ENCODE measurements at places on chromosomes 4 and X.

DNA sequence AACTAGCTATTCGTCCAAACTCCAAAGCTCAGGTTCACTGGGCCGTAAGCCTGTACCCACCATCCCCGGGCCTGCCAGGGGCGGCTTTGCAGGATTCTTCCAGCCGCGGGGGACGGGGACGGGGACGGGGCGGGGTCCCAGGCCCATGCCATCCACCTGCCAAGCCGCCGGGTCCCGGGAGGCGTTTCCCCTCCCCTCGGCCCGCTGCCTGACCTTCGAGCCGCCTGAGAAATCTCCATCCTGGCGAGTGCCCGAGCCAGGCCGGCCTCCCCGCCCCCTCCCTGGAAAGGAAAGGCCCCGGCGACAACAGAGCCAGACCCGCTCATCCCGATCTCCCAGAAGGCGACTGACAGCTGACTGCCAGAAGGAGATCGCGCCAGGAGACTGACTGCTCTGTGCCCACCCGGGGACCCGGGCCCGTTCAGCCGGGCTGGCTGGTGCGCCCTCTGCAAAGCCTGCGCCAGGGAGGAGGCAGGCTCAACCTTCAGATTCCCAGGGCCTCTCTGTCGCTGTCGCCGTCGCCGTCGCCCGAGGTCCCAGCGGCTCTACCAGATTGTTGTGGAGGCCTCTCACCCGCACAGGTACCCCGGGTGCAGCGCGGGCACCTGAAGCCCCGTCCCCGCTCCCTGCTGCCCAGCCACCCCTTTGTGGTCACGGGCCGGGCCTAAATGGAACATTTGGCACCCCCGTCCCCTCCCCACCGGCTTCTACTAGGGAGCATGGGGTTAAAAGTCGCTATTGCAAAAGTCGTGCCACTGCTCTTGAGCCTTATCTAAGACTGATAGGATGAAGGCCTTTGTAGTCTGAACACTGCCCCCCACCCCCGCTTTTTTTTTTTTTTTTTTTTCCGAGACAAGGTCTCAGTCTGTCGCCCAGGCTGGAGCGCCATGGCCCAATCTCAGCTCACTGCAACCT lies at the start of gene RGN:
Gene RGN, plus strand, starts transcription at position 315 of the 915 bp plus-strand sequence. CDS start 2,702 bp downstream, outside the sequence.
- peak; percentile 33 for DNase-seq

- DNase-seq: no peak
Measured at GRCh38 chr4:39543034-39543433, 15.8 kb upstream of the UGDH start.

DNA sequence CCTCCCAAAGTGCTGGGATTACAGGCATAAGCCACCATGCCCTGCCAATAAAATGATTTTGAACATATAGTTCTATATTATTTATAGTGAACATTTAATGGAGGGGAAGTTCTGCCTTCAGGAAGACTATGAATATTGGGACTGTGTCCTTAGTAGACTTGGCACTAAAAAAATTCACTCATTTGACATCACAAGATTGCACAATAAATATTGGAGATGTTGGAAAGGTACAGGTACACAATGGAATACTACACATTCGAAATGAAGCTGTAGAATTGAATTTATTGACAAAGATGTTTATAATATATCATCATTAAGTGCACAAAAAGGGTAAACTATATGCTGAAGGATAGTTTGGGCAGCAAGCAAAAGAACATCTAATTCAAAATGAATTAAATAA lies 13.0 kb upstream of the TMPRSS11E start:
- DNase-seq: no peak

DNA sequence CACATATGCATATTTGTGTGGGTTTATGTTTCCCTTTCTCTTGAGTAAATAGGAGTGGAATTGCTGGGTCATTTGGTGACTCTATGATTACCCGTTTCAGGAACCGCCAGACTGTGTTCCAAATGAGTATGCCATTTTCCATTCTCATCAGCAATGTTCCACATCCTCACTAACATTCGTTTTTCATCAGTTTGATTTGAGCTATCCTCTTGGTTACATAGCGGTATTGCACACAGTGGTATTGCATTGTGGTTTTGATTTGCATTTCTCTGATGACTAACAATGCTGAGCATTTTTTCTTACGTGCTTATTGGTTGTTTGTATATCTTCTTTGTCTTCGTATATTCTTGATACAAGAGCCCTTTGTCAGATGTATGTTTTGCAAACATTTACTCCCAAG lies 218.0 kb upstream of the AMOT start:
- no peak for DNase-seq

- DNase-seq: no peak
Measured at GRCh38 chr4:38958453-38959190, 73.6 kb downstream of the TMEM156 start.

DNA sequence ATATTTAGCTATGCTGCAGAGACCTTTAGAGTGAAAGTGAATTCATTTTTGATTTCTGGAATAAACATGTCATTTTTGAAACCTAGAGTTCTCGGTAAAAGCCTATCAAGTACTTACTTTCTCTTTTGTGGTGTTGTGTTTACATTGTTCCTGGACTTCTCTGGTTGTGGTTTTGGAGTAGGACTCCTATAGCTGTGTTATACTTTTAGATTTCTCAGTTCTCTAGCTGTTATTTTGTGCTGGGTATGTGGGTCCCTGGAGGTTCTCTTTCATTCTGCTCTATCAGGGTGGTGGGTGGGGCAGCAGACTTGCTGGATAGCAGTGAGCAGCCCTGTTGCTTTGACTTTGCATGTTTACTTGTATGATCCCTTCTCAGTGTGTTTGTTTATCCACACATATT lies 25.6 kb upstream of the MSMO1 start:
- DNase-seq: no peak

DNA sequence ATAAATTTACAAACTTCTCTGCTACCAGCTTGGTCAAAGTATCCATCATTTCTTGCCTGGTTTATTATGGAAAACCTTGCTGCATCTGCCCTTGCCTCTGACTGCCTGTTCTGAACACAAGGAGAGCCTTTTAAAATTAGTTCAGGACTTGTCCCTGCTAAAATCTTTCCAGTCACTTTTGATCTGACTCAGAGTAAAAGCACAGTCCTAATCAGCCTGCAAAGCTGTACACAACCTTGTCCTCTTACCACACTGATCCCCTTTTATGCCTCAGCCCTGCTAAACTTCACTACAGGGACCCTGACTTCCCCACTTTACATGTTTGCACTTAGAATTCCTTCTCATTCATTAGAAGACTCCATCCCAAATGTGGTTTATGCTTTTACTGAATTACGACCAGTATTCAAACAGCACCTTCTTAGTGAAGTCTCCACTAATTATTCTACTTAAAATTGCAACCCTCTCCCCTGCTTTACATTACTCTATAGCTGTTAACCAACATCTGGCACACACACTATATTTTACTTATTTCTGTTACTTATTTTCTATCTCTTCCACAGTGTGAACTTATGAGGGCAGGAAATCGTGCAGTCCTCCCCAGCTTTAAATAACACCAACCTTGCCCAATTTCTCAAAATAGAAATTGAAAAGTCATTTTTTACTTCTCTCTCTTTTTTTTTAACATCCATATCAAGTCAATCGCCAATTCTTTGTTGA lies 6.3 kb downstream of the GABRA4 start:
- no peak for DNase-seq

DNA sequence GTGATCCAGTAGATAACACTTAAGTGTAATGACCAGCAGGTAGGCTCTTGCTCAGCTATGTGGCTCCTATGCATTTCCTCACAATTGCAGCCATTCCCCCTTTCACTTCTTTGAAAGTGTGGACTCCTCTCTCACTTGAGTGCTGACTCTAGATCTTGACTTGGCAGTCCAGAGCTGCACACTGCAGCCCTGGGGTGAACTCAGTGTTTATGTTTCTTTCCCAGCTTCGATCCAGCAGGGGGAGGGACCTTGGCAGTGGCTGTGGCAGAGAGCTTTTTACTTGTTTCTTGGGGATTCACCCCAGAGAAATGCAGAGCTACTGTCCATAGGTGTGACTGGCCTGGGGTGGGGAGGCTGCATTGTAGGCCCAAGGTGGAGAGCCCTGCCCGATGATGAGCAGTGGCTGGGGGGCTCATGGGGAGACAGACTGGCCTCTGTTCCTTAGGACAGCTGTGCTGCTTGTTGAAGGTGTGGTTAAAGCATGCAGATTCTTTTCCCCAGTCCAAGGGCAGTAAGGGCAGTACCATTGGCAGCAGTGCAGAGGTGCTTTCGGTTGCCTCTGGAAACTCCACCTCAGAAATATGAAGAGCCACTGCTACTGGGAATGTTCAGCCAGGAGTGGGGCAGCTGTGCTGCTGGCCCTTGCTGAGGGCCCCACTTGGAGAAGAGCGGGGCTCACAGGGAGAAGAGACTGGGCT lies 134.7 kb downstream of the SH3BGRL start:
- DNase-seq: no peak

DNA sequence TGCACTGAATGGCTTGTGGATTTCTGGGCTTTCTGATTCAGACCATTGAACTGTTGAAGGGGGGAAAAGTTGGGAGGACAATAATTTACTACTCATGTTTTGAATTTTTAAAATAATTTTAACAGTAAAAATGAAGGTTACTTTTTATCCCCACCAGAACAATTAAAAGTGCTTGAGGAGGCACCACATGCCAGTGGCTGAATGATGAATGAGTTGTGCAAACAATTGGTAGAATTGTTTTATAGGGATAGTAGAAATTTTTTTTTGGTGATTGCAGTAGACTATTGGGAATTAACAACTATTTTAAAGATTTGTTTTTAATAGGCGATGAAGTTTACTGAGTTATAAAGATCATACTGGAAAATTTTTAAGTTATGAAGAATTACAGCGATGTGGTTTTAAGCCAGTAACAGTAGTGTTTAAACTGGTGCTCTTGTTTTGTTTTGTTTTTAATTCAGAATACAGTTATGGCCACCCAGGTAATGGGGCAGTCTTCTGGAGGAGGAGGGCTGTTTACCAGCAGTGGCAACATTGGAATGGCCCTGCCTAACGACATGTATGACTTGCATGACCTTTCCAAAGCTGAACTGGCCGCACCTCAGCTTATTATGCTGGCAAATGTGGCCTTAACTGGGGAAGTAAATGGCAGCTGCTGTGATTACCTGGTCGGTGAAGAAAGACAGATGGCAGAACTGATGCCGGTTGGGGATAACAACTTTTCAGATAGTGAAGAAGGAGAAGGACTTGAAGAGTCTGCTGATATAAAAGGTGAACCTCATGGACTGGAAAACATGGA lies 2.7 kb downstream of the REST start:
- no peak for DNase-seq

- DNase-seq: no peak
Measured at GRCh38 chr4:101944649-101945048, 154.1 kb downstream of the BANK1 start.

DNA sequence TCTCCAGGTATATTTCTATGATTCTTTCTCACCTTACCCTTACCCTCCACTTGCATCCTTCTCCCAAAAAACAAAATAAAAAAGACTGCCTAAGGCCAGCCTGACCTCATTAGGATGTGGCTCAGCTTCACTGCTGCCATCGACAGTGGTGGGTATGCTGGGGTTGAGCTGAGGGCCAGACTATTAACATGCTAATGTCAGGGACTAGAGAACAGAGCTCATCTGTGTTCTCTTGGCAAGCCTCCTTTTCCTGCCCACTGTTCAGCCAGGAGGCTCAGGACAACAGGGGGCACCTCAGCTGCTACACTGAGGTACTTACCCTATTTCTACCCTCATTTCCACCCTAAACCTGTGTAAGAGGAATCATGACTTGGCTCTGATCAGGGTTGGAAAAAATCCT lies 59.3 kb downstream of the MSN start:
- DNase-seq: no peak

DNA sequence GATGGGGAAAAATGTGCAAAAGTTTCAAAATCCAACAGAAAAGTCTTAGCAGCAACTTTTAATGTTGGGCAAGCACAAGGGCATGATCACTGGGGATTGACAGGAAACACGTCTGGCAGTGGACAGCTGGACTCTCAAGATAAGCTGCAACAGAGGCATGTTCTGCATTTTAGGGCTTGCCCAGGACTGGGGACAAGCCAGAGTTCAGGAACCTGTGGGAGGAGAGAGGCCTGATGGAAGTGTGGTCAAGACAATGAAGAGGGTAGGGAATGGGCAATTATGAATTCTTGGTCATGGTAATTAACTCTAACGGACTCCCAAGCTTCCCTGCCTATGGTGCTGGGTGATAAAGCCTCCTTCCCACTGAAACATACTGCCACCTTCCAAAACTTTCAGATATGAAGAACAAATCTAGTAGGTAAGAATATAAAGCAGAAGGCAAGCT lies 48.4 kb downstream of the ANXA3 start:
- DNase-seq: no peak

DNA sequence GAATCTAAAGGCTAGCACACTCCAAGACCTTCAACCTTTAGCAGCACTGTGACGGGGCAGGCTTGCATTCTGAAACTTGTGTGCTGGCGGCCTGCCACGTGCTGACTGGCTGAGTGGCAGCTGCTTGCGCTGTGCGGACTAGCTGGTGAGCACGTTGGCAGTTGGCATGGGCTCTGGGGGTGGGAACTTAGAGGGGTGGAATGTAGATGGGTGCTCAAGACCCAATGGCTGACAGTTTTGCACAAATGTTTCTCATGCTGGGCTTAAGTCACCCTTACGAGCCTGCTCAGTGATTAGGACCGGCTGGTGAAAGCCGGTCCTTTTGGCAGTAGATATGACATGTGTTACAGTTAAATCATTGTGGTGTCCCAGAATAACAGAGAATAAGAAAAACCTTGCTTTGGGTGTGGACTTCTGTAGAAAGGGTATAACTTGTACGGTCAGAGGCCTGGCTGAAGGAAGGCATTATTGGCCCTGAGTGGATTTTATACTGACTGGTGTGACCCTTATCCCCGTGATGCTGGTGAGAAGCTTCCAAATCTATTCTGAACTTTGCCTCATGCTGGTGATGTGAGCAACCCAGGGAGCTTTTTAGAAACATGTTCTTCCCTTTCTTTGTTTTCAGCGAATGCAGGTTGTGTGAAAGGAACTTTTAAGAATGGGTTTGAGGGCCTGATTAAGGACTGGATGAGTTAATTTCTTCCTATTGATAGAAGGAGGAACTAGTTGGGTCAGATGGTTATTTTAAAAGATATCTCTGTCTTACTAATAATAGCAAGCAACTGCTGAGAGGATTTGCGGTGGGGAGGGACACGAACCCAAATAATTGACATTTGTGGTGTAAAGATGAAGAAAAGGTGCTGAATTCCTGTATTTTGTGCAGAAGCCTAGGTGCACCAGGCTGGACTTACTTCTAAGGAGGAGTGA lies 107.4 kb upstream of the SLC4A4 start:
- DNase-seq: no peak

GRCh38 chr4:22471999-22472461 lies 43.8 kb downstream of the ADGRA3 start:
- no peak for DNase-seq

GRCh38 chr4:130186931-130187330 lies 1091.0 kb downstream of the C4orf33 start:
- no peak for DNase-seq

- DNase-seq: no peak
Measured at GRCh38 chr4:153916273-153916755, 127.4 kb upstream of the SFRP2 start.

DNA sequence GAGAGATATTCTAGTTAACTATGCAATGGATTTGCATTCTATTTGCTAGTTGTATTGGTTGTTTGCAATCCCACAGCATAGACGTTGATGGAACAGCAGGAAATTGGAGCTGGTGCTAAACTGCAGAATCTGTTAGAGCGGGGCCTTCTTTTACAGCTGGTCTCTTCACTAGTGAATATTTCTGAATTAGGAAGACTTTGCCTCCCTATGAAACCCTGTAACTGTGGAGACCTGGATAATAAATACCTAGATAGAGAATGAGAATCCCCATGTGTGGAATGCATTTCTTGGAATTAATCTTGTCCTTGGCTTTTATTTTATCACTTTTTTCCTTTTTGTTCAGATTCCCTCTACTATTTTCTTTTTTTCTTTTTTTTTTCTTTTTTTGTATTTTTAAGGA lies 109.7 kb downstream of the SHROOM3 start:
- no peak for DNase-seq

GRCh38 chr4:48331577-48332330 lies 9.6 kb upstream of the SLAIN2 start:
- DNase-seq: no peak
